Hair follicle dermal papilla cell (primary cell): ENCODE measurements at places on chromosomes 4 and X. TPM values are rescaled to one million over a fixed set of nuclear protein-coding genes. Genes with fewer than 3 reads are reported as not detected.

Gene YTHDC1
- 36.3 and 36.5 TPM in 2 replicates for total RNA-seq

Gene MECP2
- total RNA-seq = 40.7 TPM in 2 replicates

Gene FABP2
- not detected in 2 replicates for total RNA-seq

Gene CHIC1
- 11.5 and 12.3 TPM in 2 replicates for total RNA-seq

Gene RRH
- not detected in 2 replicates for total RNA-seq

Gene PAGE2B
- not detected in 2 replicates for total RNA-seq

Gene SPATA4
- total RNA-seq = 0.32 TPM in 1 of 2 replicates, not detected in the other

Gene SMAD1
- total RNA-seq = 36.2 and 46.2 TPM in 2 replicates

Gene LPAR4
- 2.4 and 4.7 TPM in 2 replicates for total RNA-seq

Gene CT55
- not detected in 2 replicates for total RNA-seq

Gene POU4F2
- not detected in 2 replicates for total RNA-seq
